ENCODE measurements at places on chromosomes 5 and 9.

- no peak for DNase-seq
Measured at GRCh38 chr9:77462066-77462465, 186.1 kb downstream of the GNA14 start.

GRCh38 chr9:134540276-134541096 is 101.1 kb upstream of the COL5A1 start:
- DNase-seq, result no peak

- DNase-seq, result no peak
Measured at GRCh38 chr9:26567976-26568375, 324.6 kb downstream of the CAAP1 start.

DNA sequence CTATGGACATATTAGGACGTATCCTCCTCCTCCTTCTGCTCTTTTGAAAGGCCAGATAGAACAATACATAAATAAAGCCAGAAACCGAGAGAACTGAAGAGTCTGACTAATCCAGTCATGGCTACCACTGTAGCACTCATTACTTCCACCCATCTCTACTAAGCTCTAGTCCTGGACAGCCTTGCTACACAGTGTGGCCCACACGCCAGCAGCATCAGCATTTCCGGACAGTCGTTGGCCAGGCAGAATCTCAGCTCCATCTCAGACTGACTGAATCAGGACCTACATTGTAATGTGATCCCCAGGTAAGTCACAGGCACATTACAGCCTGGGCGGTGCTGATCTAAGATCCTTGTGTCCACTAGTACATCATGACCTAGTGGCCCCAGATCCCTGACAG is 182.9 kb downstream of the DRD1 start:
- no peak for DNase-seq

GRCh38 chr5:136190904-136191303 is 2.1 kb downstream of the SMIM32 start:
- DNase-seq, result no peak

GRCh38 chr5:136382791-136383190 is 17.4 kb upstream of the TRPC7 start:
- no peak for DNase-seq
